ENCODE measurements at places on chromosomes 12 and 14.
A peak's percentile ranks its signal among the peaks of the same experiment; 100 is the strongest.

GRCh38 chr12:75628916-75629315 lies 117.5 kb upstream of the KRR1 start:
- DNase-seq: no peak

DNA sequence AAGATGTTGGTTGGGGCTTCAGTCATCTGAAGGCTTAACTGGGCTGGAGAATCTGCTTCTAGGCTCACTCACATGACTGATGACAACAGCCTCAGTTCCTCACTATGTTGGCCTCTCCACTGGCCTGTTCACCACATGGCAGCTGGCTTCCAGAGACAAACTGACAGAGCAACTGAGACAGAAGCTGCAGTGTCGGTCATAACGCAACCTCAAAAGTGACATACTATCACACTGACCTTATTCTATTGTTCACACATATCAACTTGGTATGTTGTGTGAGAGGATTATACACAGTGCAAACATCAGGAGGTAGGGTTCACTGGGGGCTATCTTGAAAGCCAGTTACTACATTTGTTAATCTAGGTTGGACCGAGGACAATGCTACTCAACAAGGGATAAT lies 92.9 kb downstream of the PAWR start:
- DNase-seq: peak; percentile 57

DNA sequence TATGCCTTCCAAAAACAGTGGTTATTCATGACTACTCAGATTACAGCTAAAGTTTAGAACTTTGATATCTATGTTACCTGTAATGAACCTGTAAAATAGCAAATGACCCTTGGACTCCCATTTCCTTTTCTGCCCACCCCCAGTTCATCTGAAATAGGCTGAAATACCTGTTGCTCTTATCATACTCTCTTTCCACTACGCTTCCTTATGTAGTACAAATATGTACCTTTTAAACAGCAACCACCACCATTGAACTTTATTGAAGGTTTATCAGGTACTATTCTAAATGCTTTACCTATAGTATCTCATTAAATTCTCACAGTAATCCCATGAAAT lies 239.7 kb downstream of the SSPN start:
- DNase-seq: no peak

DNA sequence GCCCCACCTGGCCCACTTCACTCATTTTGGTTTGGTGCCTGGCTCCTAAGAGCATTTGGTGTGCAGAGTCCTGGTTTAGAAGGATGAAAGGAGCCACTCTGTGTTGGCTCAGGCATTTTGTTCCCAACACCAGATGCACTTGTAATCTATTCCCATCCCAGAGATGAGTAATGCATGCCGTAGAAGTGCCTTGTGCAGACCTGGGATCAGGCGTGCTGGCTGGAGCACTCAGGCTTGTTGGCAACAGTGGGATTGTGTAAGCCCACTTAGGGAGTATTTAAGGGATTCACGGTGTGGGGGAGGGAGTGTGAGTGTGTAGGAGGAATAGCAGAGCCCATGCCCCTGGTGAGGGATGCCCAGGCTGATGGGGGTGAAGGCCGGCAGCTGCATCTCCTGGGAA lies 501.5 kb upstream of the TBX3 start:
- no peak for DNase-seq

DNA sequence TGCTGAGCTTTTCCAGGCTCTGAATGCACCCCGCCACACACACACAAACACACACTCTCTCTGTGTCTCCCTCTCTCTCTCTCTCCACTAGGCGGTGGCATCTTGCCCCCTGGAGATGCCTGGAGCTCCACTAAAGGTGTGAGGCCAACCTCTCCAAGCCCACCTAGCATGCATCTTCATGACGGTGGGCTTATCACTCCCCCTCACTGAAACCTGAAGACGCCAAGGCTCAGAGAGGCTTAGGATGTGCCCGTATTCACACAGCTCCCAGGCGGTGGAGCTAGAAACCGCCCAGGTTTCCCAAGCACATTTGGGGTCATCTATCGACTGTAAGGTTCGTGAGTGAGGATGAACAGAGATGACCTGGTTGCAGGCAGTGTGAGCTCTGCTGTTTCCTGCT lies 42.6 kb upstream of the BCL11B start:
- DNase-seq: no peak

GRCh38 chr12:18805516-18806248 lies 67.8 kb downstream of the CAPZA3 start:
- peak; percentile 49 for DNase-seq

GRCh38 chr14:59360233-59360632 lies 104.9 kb downstream of the GPR135 start:
- no peak for DNase-seq

DNA sequence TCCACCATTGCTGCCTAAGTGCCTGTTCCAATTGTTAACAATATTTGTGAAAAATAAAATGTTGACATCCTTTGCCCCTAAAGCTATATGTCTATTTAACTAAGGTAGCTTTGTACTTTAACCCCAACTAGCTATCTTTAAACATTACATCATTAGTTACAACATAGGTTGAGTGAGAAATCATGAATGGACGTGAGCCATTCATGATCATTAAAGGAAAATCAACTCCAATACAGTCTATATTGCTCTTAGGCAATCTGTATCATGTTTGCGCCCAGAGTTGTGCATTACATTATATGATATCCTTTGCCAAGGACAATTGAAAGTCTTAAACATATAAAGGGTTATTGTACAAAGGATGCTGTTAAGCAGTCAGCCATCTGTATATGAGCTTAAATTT lies 269.6 kb downstream of the ALX1 start:
- DNase-seq: no peak

DNA sequence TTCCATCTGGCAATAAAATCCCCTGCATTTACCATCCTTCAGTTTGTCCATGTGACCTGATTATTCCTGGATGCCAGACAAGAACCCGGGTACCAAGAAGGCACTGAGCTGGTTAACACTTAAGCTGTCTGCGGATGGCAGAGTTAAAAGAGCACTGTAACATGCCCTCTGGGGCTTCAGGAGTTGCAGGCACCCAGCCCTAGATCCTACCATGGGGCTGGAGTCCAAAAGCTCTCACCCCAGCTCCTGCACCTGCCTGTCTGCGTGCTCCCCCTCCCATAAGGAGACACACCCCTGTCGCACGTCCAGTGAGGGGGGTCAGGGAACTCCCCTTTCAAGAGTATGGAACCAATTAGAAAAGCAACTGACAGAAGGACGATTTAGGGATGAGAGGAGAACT lies 14.6 kb upstream of the FBXO34 start:
- DNase-seq: no peak

DNA sequence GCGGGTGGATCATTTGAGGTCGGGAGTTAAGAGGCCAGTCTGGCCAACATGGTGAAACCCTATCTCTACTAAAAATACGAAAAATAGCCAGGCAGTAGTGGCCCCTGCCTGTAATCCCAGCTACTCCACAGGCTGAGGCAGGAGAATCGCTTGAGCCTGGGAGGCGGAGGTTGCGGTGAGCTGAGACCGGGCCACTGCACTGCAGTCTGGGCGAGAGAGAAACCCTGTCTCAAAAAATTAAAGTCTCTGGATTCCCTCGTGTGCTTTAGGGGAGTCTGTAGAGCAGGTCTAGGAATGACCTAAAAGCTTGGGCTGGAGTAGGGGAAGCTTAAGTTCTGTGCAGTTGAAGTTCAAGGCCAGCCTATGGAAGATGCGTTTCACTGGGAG lies 697 bp upstream of the TULP3 start:
- no peak for DNase-seq

DNA sequence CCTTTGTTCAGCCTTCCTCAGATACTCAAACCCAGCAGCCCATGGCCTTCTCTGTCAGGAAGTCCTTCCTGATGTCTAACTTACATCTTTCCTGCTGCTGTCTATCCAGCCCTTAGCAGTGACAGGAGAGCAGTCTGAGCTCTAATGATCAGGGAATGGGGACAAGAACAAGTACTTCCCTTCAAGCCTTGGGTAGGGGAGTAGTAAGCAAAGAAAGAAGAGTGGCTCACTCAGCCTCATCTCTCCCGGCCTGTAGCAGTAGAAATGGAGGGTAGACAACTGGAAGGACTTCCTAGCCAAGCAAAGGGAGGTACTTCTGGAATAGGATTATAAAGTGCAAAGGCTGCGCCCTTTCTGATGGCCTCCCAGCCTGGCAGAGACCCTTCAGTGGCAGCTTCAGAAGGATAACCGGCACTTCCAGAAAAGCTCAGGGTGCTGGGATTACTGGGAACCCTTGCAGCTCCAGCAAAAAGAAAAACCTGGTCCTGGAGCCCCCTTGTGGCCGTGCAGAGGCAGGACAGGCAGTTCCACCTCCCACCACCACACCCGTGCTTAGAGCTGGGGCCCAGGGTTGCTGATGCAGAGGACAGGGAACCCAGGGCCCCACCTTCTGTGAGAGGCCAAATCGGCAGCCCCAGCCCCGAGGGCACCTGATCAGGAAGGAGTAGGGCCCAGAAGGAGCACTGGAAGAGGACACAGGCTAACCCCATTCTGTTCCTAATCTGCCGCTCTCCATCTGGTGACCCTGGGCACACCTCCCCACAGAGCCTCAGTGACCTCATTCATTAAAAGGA lies 12.4 kb upstream of the SMUG1 start:
- peak; percentile 83 for DNase-seq

GRCh38 chr12:125434936-125435443 lies 369.8 kb downstream of the AACS start:
- DNase-seq: no peak

DNA sequence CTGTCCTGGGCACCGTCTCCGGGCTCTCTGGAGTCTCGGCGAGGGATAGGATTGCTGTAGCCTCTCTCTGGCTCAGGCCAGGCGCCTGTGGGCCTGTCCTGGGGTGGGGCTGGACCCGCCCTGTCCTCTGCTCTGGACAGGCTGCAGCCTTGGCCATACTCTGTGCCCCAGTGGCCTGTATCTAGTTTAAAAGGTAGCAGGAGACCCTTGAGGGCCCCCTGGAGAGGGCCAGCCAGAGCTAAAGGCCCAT lies 1.8 kb downstream of the KIF26A start:
- DNase-seq: no peak

GRCh38 chr14:103880348-103881267 lies 33.2 kb upstream of the PPP1R13B start:
- no peak for DNase-seq

DNA sequence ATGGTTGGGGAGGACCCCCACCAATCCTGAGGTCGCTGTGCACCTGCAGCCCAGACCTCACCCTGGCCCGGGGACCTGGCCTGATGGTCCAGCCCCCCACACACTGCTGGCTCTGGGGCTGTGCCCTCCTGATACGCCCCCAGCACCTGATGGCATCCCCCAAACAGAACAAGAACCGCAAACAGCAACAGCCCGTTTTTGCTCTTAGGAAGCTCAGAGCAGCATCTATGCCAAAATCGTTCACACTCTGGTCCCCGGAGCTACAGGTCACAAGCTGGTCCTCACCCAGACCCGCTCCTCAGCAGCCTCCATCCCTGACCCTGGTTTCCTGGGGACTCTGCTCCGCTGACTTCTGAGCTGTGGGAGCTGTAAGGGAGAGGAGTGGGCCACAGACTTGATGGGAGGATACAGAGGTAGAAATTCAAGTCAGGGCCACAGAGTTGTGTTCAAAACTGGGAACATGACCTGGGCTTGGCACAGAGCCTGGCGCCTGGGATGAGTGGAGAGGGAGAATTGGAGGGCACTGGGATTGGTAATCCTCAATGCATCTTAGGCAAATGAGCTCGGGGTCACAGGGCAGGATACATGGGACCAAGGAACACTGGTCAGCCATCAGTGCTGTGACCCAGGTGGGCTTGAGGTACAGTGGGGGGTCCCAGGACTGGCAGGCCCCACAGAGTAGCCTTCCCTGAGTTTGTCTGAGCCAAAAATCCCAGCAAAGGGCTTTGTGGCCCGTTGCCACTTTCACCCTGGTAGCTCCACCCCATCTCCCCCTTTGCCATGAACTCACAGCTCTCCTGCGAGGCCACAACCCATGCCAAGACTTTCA lies 170.9 kb upstream of the RTL1 start:
- DNase-seq: no peak

DNA sequence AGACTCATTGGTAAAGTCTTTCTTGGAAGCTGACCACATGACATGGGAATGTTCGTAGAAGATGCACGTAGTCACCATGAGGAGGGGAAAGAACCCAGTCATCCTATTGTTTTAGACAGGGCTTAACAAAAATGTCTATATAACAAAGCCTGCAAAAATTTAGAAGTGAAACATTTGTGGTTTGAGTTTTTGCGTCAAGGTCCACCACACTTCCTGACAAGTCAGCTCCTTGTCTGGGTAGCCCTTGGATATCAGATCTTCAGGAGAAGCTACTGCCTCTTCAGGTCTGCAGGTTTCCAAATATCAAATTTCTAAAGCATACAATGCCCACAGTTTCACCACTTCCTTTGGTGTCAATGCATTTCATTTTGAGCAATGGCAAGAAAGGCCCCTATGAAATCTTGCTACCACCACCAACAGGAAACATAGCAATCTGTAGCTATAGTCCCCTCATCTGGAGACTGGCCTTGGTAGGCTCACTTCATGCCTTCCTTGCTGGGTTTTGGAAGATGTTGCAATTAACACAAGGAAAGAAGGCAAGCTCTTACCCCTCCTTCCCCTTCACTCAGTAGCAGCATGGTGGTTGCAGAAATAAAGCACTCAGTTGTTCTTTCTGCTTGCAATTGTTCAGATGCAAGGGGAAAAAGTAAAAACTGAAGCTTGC lies 235.2 kb downstream of the PCNX1 start:
- peak; percentile 24 for DNase-seq

GRCh38 chr14:28088125-28088524 lies 678.5 kb upstream of the FOXG1 start:
- no peak for DNase-seq

DNA sequence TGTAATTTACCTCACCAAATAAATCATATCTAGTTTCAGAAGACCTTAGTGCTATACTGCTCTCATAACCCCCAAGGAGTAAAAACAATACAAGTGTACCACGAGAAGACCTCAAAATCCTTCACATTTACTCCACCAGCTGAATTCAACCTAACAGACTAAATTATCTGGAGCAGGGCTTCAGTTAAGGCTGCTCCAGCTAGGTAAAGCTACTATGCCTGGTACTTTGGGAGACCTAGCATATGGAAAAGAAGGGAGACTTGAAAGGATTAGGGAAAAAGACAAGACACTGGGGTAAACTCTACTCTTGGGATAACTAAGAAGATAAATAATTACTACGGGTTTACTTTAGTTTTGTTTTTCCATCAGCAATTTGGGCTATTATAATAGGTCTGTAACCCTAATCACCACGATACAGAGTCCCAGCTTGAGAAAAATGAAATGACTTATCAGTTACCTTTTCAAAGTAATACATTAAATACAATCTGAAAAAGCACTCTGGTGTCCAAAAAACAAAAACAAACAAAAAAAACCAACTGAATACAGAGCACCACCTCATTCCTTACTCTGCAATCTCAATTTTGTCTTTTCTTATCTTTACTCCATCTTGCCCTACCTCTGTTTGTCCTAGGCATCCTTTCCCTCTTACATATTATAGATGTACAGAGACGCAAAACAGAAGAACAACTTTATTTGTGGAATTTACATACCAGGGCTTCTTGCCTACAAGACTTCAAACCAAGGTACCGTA lies 2.1 kb downstream of the EML5 start:
- no peak for DNase-seq
